ENCODE measurements at places on chromosomes 2 and 18.

DNA sequence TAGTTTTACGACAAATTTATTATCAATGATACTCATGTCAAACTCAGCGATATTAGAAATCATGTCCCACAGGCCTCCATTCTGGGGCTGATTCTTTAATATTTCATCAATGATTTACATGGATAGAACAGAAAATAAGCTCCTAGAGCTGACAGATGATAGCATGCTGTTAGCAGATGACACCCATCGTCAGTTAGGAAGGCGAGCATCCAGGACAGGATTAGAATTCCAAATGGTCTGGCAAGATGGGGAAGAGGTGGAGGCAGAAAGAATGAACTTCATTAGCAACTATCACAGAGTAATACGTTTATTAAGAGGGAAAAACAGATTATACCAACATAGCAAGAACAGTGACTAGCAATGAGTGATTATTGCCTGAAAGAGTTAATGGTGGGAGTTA lies 46.2 kb upstream of the ACVR1 start:
- no peak for DNase-seq

GRCh38 chr2:49241501-49241900 lies 87.2 kb upstream of the FSHR start:
- DNase-seq, result no peak

- no peak for DNase-seq
These were observed 48.7 kb downstream of the DPP4 start for GRCh38 chr2:162025121-162025911.

DNA sequence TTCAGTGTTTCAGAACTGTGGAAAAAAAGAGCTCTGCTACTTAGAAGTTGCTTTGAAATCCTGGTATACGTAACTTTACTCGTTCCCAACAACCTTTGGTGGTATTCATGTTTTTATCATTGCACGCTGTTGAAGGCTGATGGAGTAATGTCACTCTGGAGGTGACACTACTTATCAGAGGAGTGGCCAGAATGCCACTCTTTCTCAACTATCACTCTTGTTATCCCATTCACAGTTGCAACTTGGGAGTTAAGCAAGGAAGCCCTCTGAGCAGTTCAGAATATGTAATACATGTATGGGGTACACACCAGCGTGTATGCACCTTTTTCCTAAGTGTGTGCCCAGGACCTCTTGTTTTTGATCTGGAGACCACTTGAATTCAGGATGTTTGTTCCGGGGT lies 53.6 kb downstream of the TANC1 start:
- DNase-seq, result no peak

- peak; percentile 10 for DNase-seq
These were observed 276.3 kb downstream of the EIPR1 start for GRCh38 chr2:3101016-3101942.

GRCh38 chr2:25558262-25558661 lies 115.1 kb downstream of the DTNB start:
- DNase-seq, result peak; percentile 78

- DNase-seq, result no peak
These were observed 24.3 kb downstream of the ASAP2 start for GRCh38 chr2:9230881-9231280.

All from GM10248 (cell line).